Mesenchymal stem cell (in vitro differentiated cells and primary cell): ENCODE measurements at places on chromosomes 13 and 19.

GRCh38 chr13:111183959-111184358 lies 68.8 kb downstream of the ARHGEF7 start:
- H3K4me3 ChIP-seq = no peak overlapping the region
- H3K27ac ChIP-seq = no peak overlapping the region
- DNase-seq = no peak
- peaks cover 14% of the 10 kb centered on the region for H3K36me3 ChIP-seq
- peaks cover 22% of the 10 kb centered on the region for H3K4me1 ChIP-seq

DNA sequence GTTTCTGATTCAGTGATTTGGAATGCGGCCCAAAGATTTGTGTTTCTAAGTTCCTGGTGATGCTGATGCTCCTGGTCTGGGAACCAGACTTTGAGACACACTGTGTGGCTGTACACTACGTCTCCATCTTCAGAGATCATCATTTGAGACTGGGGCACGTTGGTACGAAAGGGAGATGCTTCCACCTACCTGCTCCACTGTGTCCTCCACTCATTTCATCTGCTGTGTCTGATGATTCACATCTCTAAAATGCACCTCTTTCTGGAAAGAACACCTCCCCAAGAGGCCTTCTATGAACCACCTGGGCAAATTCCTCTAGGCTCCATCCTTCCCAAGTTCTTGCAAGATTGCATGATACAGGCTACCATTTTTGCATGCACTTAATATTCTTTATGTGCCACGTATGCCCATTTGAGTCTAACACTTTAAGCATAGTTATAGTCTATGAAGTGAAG lies 58.6 kb downstream of the ERCC5 start:
- no peaks in the 10 kb centered on the region for H3K27me3 ChIP-seq
- H3K36me3 ChIP-seq = no peaks in the 10 kb centered on the region
- no peak overlapping the region for H3K27ac ChIP-seq

DNA sequence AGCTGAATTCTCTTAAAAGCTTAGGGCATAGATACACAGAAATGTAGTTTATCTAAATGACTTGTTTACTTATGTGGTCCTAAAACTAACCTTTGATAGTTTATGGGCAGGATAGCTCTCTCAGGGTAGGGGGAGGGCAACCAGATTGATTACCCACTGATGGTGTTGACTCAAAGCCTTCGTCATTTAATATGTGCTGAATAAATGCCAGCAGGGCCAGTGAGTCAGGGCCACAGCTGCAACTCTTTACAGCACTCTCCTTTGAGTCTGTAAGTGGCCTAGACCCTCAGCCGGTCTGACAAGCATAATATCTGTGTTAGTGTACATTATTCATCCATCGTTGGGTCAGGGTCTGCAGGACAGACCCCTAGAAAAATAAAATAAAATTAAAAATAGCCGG lies 128.5 kb downstream of the ZNF675 start:
- H3K27me3 ChIP-seq = no peaks in the 10 kb centered on the region
- no peaks in the 10 kb centered on the region for H3K4me1 ChIP-seq
- DNase-seq = no peak
- H3K4me3 ChIP-seq = no peak overlapping the region
- H3K36me3 ChIP-seq = no peaks in the 10 kb centered on the region

- peaks cover 49% of the 10 kb centered on the region for H3K36me3 ChIP-seq
- H3K27me3 ChIP-seq = no peaks in the 10 kb centered on the region
- H3K4me1 ChIP-seq = peaks cover 43% of the 10 kb centered on the region
- no peak for DNase-seq
These were observed 2.4 kb downstream of the PIP5K1C start for GRCh38 chr19:3697671-3698385.

GRCh38 chr19:54430306-54431254 lies 15.3 kb downstream of the TTYH1 start:
- peaks cover 28% of the 10 kb centered on the region for H3K4me1 ChIP-seq
- H3K36me3 ChIP-seq = peaks cover 4% of the 10 kb centered on the region
- H3K27me3 ChIP-seq = peaks cover 19% of the 10 kb centered on the region
- peak; percentile 68 for DNase-seq
- H3K4me3 ChIP-seq = no peak overlapping the region

DNA sequence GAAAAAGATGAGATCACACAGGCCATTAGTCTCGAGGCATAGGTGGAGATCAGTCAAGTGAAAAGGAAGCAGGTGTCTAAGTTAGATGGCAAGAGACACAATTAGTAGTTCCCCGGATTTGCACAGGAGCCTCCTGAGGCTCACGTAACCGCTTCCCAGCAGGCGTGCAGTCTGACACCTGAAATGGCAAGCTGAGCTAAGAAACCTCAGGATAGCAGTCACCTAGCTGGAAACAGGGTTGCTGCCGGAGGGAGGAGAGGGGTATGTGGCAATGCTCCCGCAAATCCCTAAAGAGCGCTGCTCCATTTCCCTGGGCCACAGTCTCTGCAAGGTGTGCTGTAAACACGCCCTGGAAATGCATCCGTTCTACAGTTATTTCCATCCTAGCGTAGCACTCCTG lies 1151.0 kb downstream of the DIAPH3 start:
- H3K4me1 ChIP-seq = no peaks in the 10 kb centered on the region
- H3K36me3 ChIP-seq = no peaks in the 10 kb centered on the region
- no peak overlapping the region for H3K27ac ChIP-seq
- H3K27me3 ChIP-seq = no peaks in the 10 kb centered on the region

DNA sequence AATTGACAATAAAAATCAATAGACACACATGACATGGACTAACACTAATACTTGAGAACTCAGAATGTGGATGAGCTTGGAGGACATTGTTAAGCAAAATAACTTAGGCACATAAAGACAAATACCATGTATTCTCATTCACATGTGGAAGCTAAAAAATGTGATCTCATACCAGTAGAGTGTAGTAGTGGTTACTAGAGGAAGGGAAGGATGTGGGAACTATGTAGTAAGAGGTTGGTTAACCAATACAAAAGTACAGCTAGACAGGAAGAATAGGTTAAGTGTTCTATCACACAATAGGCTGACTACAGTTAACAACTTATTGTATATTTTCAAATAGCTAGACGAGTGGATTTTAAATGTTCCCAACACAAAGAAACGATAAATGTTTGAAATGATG lies 415.8 kb upstream of the KLF12 start:
- H3K36me3 ChIP-seq = no peaks in the 10 kb centered on the region
- DNase-seq = peak; percentile 5
- no peak overlapping the region for H3K4me3 ChIP-seq
- H3K4me1 ChIP-seq = no peaks in the 10 kb centered on the region

DNA sequence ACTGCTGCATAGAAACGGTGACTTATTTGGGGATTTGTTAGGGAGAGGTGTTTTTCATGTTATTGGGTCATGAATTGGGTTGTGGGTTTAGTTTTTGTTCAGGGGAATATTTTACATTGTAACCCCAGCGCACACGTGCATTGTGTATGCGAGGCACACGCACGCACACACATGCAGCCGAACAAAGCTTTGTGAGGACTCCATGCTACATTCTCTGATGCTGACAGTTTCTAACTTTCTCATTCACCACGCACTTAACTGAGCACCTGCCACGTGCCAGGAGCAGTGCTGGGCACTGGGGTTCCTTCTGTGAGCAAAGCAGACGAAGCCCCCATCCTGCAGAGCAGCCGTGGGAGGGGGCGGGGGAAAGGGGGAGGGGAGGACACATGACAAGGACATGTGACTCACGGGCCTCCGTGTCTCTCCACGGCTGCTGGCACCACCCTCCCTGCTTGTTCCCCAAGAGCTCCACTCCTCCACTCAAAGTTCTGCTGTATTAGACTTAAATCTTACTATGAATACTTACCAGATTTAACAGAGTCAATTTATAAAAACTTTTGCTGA lies 55.6 kb downstream of the SLC7A9 start:
- no peak overlapping the region for H3K4me3 ChIP-seq
- H3K36me3 ChIP-seq = no peaks in the 10 kb centered on the region
- H3K27me3 ChIP-seq = peaks cover 32% of the 10 kb centered on the region
- H3K4me1 ChIP-seq = no peaks in the 10 kb centered on the region

DNA sequence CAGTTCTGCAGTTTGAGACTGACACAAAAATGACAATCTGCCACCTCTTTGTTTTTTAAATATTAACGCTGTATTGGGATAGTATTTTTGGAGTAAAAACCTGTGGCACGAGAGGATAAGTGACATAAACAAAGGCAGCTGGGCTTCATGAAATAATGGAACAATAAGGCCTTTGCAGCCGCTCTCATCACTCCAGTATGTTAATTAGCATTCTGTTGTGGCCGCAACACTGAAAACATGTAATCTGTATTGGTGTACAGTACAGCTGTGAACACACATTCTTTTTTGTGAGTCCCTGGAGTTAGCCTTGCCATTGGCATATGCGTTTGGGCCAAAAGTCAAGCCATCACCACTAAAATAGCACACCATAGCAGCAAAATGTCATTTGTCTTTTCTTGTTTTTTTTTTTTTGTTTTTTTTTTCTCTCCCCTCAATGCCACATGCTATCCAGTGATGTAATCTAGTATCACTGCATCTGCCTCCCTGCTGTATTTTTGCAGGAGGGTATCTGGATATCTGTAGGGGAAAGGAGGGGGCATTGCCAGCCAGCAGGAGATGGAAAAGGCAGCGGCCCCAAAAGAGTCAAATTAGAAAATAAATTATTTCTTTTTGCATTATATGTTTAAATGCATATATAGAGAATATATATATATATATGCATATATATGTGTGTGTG lies 885 bp upstream of the ZNF536 start:
- peaks cover 4% of the 10 kb centered on the region for H3K4me1 ChIP-seq
- H3K36me3 ChIP-seq = no peaks in the 10 kb centered on the region
- peaks cover 37% of the 10 kb centered on the region for H3K27me3 ChIP-seq
- DNase-seq = no peak

DNA sequence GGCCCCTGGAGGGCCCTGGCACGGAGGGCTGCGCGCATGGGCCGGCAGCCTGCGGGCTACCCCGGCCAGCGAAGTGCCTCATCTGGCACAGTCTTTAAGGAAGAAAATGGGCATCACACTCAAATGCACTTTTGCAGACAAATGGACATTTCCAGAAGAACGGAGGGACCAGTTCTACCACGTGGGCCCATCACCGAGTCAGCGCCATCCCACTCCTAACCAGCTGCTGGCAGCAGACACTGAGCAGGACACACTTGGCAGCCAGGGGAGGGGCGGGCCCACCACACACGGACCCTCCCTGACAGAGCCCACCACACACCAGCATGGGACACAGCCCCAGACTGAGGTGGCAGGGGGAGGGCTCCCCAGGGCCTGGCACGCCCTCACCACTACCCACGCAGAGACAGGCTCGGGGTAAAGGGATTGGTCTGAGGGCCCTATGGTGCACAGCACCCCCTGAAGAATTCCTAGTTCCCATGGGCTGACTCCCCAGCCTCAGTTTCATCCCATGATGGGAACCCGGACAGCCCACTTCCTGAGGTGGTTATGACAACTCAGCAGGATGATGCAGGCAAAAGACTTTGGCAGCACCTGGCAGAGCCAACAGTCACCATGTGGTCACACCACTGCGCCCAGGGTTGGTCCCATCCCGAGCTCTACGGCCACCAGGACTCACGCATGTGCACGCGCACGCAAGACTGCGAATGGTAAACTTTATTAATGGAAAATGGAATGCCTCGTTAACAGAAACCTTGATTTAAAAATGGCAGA lies 18.7 kb upstream of the TINCR start:
- no peak for DNase-seq
- H3K27ac ChIP-seq = peak overlapping the region; percentile 31
- peaks cover 68% of the 10 kb centered on the region for H3K36me3 ChIP-seq
- peaks cover 46% of the 10 kb centered on the region for H3K4me1 ChIP-seq

- H3K27ac ChIP-seq = no peak overlapping the region
- DNase-seq = no peak
- no peaks in the 10 kb centered on the region for H3K27me3 ChIP-seq
- peaks cover 58% of the 10 kb centered on the region for H3K36me3 ChIP-seq
- H3K4me3 ChIP-seq = no peak overlapping the region
These were observed 18.3 kb downstream of the PCID2 start for GRCh38 chr13:113190181-113190580.

DNA sequence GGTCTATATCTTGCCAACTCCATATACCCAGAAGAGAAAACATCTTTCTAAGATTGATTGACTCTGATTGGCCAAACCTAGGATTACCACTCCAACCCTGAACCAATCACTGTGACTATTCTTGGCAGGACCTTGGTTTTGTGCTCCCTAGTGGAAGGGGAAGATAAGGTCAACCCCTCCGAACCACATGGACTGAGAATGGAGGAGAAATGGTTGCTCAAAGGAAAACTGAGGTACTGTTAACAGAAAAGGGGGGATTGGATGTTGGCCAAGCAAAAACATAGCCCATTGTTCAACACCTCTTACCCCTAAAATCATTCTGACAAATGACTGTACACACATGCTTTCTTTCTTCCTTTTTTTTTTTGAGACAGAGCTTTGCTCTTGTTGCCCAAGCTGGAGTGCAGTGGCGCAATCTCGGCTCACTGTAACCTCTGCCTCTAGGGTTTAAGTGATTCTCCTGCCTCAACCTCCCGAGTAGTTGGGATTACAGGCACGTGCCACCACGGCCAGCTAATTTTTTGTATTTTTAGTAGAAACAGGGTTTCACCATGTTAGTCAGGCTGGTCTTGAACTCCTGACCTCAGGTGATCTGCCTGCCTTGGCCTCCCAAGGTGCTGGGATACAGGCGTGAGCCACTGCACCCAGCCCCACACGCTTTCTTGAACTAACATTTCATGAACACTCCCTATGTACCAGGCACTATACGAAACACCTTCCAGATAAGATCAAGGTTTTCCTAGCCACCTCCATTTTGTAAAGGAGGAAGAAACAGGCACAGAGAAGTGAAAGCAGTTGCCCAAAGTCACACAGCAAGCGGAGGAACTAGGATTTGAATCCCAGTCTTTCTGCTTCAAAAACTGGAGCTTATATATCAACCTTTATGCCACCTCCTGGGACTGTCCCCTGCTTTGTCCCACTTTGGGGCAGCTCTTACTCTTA lies 6.5 kb downstream of the MEIOSIN start:
- peaks cover 6% of the 10 kb centered on the region for H3K27me3 ChIP-seq
- H3K27ac ChIP-seq = no peak overlapping the region
- peaks cover 2% of the 10 kb centered on the region for H3K4me1 ChIP-seq
- no peak overlapping the region for H3K4me3 ChIP-seq

DNA sequence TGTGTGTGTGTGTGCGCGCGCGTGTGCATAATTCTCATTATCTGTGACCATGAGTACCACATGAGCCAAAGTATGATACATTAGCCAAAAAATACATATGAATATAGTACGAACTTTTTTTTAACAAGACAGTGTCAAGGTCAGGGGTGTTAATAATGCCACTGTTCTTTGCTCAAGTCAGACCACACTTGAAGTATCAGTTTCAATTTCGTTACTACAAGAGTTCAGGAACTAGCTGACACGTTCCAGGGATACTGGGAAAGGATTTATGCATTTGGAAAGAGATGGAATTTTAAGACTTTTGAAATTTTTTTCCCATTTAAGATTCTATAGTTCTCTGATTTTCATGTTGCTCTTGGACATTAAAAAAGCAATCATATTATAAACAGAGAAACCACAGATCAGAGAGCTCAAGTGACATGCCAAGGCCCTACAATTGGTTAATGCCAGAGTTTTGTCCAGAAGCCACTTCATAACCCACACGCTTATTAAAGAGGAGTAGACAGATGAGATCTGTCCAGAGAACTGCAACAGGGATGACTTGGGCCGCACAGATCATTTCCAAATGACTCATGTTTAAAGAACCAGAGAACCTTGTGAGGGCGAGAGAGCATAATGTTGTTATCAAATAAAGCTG lies 718.8 kb upstream of the SGCG start:
- peaks cover 1% of the 10 kb centered on the region for H3K4me1 ChIP-seq
- no peaks in the 10 kb centered on the region for H3K27me3 ChIP-seq
- H3K36me3 ChIP-seq = no peaks in the 10 kb centered on the region
- peak; percentile 2 for DNase-seq
- no peak overlapping the region for H3K27ac ChIP-seq

GRCh38 chr13:84405286-84405685 lies 523.0 kb upstream of the SLITRK1 start:
- H3K4me3 ChIP-seq = no peak overlapping the region
- DNase-seq = no peak
- no peaks in the 10 kb centered on the region for H3K36me3 ChIP-seq
- H3K27ac ChIP-seq = no peak overlapping the region
